ENCODE measurements at places on chromosomes 1 and 21.

- DNase-seq: no peak
Measured at GRCh38 chr1:28099050-28099769, 10.8 kb upstream of the EYA3 start.

GRCh38 chr1:20322081-20322824 is 31.6 kb downstream of the VWA5B1 start:
- no peak for DNase-seq

GRCh38 chr1:240998441-240999015 is 358.5 kb downstream of the RGS7 start:
- DNase-seq: no peak

- DNase-seq: no peak
Measured at GRCh38 chr21:31447505-31447904, 103.4 kb upstream of the TIAM1 start.

- DNase-seq: no peak
Measured at GRCh38 chr1:175062858-175063257, 4.8 kb upstream of the TNN start.

- DNase-seq: no peak
Measured at GRCh38 chr1:200958597-200958996, 63.9 kb downstream of the INAVA start.
